HS-27A (cell line): ENCODE measurements at places on chromosomes 13 and 19.
A peak's percentile ranks its signal among the peaks of the same experiment; 100 is the strongest.

GRCh38 chr19:33406521-33407139, 33.1 kb downstream of the CEBPG start:
- DNase-seq, result peak; percentile 40

GRCh38 chr19:39497701-39497995, 1.1 kb upstream of the DLL3 start:
- DNase-seq, result no peak

DNA sequence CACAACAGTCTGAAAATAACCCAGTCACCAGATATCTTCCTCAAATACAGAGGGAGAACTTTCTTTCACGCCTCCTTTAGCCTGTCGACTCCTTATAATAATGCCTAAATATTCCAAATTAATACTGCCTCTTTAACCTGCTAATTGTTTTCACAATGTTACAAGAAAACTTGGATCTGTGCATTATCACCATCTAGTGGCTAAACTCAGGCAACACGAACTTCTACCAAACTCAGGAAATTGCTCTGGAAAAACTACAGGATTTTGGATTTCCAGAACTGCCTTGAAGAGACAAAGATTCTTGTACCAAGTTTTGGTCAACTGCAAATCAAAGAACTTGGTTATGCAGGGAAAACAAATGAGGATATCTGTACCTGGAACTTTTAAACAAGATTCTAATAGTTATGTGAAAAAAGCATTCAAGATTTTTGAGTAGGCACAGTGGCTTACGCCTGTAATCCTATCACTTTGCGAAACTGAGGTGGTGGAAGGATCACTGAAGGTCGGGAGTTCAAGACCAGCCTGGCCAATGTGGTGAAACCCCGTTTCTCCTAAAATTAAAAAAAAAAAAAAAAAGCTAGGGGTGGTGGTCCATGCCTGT, 10.8 kb downstream of the CLN5 start:
- no peak for DNase-seq

DNA sequence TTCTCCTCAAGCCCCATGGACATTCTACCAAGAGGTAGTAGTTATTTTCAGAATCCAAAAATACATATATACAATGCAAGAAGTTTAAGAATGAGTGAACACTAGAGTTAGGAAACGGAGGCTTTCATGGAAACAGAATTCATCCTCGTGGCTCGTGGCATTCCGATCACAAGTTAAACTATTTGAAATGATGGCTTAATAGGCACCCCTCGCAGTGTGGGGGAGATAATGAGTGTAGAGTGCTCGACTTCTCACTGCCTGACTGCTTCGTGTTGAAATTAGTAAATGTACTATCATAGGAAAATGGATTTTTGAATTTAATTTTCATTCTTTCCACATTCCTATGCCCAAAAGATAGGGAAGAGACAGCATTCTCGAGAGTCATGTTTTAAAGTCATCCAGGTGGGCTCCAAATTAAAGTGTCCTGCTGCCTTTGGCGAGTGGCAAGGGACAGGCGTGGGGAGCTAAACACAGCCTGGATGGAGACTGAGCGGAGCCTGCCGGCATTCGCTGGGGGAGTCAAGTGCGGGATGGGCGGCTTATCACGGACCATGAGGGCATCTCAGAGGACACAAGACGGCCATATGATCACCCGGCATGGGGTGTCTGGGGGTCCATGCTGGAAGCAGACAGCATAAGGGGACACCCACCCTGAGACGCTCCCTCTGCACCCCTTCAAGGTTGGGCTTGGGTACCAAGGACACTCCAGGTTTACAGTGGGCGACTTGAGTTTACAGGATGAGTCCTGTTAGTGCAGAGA, 165.2 kb downstream of the TEX29 start:
- DNase-seq, result no peak

GRCh38 chr13:56789527-56789926, 351.2 kb upstream of the PRR20A start:
- DNase-seq, result no peak

DNA sequence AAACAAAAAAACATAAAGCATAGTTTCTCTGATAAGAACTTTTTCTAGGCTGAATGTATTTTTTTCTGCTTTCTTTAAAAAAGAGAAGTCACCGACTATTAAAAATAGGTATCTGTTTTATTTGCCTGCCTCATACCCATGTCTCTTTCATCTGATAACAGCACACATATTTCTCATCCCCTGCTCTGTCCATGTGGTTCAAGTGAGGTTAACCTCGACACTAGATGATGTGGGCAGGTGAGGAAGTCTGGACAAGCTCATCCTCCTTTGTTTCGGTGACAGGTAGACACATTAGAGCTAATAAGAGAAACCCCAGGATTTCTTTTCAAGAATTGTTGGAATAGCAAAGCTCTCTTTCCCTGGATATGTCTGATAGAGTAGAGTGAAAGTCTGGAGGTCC, 222.7 kb downstream of the GPC5 start:
- no peak for DNase-seq

DNA sequence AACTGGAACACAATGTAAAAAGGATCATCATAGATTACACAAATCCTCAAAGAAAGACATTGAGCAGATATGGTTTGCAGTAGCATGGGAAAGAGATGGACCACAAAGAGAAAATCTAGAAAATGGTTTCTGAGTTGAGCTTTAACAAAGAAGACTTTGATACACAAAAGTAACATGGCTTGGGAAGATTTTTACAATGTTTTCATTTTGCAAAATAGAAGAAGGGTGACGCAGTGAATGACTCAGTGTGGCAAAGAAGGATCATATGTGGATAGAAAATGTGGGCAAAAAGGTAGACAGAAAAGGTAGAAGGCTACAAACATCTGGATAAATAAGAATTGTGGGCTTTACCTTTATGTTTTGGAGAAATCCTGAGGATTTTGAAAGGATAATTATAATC, 1220.5 kb downstream of the PCDH17 start:
- no peak for DNase-seq

DNA sequence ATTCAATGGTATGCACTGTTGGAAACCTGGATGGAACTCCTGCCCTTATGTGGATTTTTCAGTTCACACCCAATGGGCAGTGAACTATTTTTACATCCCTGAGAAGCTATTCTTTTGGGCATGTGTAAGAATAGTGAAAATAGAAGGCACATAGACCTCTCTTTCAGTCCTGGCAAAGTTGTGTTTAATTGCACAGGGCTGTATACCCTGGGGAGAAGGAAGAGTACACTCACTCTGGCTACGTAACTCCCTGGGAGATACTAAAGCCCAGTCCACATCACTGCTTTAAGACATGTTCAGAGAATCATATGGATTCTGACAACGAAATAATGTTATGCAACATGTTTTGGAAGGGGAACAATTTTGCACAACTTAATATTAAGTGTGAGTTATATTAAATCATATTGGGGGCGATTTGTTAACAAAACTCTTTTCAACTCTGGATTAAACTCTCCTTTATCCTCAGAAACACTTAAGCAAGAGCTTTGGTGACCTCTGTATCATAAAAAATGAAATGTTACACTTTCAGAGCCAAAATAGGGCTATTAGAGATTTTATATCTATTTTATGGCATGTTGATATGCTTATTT, 166.1 kb downstream of the DCT start:
- no peak for DNase-seq

DNA sequence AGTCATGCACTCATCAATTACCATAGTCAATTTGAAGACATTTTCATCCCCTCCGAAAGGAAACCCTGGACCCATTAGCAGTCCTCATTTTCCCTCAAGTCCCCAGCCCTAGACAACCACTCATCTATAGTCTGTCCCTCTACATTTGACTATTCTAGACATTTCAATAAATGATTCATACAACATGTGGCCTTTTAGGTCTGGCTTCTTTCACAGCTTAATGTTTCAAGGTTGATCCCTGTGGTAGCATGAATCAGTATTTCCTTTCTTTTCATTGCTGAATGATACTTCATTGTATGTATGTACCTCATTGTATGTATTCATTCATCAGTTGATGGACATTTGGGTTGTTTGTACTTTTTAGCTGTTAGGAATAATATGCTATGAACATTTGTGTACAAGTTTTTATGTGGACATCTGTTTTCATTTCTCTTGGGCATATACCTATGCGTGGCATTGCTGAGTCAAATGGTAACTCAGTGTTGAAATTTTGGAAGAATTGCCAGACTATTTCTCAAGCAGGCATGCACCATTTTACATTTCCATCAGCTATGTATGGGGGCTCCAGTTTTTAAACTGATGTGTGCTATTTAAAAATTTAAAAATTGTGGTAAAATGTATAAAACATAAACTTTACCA, 18.4 kb downstream of the SPATA13 start:
- no peak for DNase-seq

- DNase-seq, result no peak
Measured at GRCh38 chr19:39257227-39257626, 8.6 kb upstream of the IFNL4 start.

- DNase-seq, result no peak
Measured at GRCh38 chr13:107452833-107453232, 762.5 kb downstream of the LIG4 start.

- no peak for DNase-seq
Measured at GRCh38 chr13:110471833-110472162, 89.7 kb downstream of the RAB20 start.

DNA sequence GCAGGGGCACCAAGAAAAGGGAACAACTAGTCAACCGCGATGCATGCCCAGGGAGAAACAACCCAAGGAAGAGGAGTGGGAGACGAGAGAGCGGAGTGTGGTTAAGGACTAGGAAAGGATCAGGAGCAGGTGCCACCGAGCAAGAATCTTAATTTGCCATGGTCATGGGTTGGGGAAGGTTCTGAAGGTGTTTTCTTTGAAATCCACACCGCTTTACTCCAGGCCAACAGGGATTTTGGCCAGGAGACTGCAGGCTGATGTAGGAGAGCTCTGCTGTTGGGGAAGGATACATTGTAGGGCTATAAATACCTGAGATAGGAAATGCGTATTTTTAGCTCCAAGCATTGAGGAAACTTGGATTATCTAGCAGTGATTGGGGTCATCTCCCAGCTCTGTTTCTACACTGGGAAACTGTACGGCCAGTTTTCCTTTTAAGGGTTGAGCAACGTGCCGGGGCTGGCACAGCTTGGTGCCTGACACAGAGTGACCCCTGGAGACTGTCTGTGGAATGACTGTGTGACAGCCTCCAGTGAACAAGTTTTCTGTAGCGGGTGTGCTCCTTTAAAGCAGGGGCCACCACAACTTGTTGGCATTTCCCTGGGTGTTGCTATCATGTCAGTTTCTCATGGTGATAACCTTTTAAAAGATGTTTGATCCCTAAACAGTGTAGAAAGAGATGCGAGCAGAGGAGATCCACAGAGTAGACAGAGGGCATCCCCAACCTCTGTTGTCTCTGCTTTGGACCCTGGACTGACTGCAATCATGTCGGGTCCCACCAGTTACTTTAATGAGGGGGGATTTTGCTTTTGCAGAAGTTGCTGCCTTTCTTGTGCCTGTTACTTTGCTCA, 34.3 kb downstream of the ZNF536 start:
- DNase-seq, result no peak

DNA sequence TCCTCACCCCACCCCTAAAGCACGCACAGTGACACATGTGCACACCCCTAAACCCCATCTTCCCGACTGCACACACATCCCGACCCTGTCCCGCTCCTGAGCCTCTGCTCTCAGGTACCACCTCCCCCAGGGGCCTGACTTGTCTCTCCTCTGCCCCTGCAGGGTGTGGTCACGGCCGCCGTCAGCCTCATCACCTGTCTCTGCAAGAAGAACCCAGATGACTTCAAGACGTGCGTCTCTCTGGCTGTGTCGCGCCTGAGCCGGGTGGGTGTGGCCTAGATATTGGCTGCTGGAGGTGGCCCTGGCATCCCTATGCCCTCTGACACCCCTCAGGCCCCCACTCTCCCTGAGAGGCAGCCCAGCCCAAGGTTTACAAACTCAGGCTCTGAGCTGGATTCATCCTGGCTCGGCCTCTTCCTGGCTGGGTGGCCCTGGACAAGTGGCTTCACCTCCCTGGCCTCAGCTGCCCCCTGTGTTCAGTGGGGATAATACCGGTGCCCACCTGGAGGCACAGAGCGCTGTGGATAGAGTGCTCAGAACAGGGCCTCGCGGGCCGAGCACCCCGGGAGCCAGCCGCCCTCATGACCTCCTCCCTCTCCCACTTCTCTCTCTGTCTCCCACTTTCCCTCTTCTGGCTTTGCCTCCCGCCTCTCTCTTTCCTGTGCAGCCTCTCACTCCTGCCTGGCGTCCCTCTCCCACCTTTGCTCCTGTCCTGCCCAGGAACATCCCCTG, 20.1 kb downstream of the FUZ start:
- no peak for DNase-seq

GRCh38 chr13:33016414-33017322, at the start of gene KL:
TSS of gene KL (plus strand) at chr13:33016423. CDS start at chr13:33016441, 18 bp downstream.
- no peak for DNase-seq

GRCh38 chr19:14563989-14564651, 7.7 kb downstream of the NDUFB7 start:
- no peak for DNase-seq

DNA sequence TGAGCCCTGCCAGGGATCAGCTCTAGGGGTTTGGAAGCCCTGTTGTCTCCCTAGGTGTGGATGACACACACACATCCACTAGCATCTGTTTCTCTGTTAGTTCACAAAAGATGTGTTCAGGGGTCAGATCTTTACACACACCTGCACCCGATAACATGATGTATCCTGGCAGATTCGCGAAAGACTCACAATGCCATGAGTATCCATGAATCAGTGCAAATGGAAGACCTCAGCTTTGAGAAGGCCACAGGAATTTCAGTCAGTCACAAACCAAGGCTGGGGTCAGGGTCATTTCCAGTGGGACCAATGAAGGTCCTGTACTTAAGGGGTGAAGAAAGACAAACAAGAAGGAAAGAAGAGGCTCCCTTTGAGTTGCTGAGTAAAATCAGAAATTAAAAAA, 898.2 kb downstream of the UQCRFS1 start:
- DNase-seq, result no peak

- no peak for DNase-seq
Measured at GRCh38 chr13:46552889-46553520, at the start of gene LRCH1. TSS of gene LRCH1 (plus strand) at chr13:46553170. CDS start at chr13:46553397, 227 bp downstream.

- DNase-seq, result no peak
Measured at GRCh38 chr19:2503521-2504109, 27.7 kb downstream of the GADD45B start.
